Heart right ventricle (tissue), 16 donors: ENCODE measurements at places on chromosomes 1 and 21.
A peak's percentile ranks its signal among the peaks of the same experiment; 100 is the strongest.

DNA sequence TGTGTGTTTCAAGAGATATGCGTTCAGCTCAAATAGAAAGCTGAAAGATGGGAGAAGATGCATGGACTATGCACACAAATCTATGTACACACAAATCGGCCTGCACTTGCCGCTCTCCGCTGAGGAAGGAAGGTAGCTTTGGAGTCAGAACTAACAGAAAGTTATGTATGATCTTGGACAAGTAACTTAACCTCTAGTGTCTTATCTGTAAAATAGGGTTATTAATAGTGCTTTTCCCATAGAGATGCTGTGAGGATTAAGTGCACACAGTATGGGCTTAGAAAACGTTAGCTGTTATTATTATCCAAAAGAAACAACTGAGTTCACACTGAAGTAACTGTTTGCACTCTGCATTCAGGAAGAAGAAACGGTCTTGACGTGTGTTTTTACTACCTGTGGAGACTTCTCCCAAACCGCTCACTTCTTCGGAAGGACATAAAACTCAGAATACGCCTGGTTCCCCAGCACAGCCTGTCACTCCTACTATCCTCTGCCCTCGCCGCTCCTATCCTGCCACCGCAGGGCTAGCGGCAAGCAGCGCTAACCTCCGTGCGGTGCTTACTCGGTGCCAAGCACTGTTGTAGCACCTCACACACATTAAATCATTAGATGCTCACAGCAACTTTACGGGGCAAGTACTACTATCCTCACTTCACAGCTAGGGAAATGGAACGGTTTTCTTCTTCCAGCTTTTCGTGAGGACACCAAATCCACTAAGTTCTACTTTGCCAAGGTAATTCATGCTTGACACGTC is 1.3 kb downstream of the TGFBR3 start:
- peak; percentile 39 for DNase-seq

GRCh38 chr1:172959571-172959970 is 91.2 kb downstream of the TNFSF18 start:
- no peak for DNase-seq

GRCh38 chr1:168050307-168050706 is 86.4 kb downstream of the GPR161 start:
- no peak for DNase-seq

- no peak for DNase-seq
Measured at GRCh38 chr21:15406791-15407190, 323.0 kb upstream of the USP25 start.

- DNase-seq = no peak
Measured at GRCh38 chr1:156813298-156813697, 3.4 kb downstream of the SH2D2A start.

GRCh38 chr1:179588425-179589024 is 3.1 kb upstream of the TDRD5 start:
- no peak for DNase-seq

GRCh38 chr1:226921504-226921903 is 18.6 kb upstream of the COQ8A start:
- DNase-seq = no peak
